Lower lobe of right lung (tissue), 2 donors: ENCODE measurements at places on chromosomes 7 and 10. TPM values are rescaled to one million over a fixed set of nuclear protein-coding genes. Genes with fewer than 3 reads are reported as not detected.

SFTPA1 gene
- total RNA-seq = 10,352 TPM

DNA sequence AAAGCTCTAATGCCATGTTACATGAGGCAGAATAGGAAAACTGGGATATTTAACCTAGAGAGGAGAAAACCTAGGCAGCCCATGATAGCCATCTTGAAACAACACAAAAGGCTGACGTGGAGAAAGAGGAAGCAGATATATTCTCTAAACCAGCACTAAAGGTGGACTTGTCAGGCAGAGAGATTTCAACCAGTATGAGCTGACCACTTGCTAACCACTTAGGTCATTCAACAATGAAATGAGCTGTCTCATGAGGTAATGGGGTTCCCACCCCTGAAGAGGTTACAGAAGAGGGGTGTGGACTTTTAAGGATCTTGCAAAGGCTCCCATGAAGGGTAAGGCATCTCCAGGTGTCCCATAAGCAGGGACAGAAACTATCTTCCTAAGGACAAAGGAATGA lies 26.8 kb upstream of the EGR2 start:
- DNase-seq = no peak
- no peaks in the 10 kb centered on the region for H3K4me1 ChIP-seq
- H3K27me3 ChIP-seq = no peaks in the 10 kb centered on the region

GRCh38 chr10:48685731-48686130 lies 1.1 kb downstream of the WDFY4 start:
- H3K4me3 ChIP-seq = peak overlapping the region; percentile 48
- H3K27me3 ChIP-seq = no peaks in the 10 kb centered on the region
- H3K4me1 ChIP-seq = no peaks in the 10 kb centered on the region
- H3K36me3 ChIP-seq = no peaks in the 10 kb centered on the region

DNA sequence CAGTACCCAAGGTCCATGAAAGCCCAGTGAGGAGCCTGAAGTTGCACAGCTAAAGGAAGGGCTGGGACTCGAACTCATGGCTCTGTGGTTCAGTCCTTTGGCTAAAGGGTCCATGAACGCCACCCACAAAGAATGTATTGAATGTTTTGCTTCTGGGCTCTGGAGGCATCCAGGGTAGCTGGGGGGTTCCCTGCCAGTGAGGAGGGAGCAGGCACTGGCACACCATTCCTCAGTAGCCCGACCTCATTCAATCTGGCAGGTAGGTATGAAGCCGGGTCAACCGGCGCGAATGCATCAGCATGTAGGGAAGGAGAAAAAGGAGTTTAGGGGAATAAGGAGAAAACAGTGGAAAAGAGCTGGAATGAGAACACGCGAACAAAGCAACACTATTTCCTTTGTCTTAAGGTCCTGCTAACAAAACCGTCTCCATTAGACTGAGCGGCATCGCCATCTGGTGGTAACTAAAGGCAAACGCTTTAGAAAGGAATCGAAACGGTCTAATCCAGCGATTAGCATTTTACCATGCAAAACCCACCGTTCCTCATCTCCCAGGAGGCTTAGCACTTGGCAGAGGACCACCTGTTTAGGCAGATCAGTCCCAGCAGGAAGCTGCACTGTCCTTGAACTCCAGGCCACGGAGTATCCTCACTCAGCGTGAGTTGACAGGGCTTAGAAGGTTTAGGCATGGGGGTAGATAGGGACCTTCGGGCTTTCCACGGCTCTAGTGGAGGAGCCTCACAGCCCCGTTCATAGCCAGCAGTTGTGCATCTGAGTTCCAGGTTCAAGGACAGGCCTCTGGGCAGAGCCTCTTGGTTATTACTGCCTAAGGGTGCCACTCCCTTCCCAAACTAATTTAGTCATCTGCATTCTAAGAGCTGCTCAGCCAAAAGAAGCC lies 122.8 kb downstream of the UBE2H start:
- H3K36me3 ChIP-seq = peaks cover 31% of the 10 kb centered on the region
- peaks cover 33% of the 10 kb centered on the region for H3K4me1 ChIP-seq
- H3K27me3 ChIP-seq = no peaks in the 10 kb centered on the region
- peak; percentile 58 for DNase-seq

DNA sequence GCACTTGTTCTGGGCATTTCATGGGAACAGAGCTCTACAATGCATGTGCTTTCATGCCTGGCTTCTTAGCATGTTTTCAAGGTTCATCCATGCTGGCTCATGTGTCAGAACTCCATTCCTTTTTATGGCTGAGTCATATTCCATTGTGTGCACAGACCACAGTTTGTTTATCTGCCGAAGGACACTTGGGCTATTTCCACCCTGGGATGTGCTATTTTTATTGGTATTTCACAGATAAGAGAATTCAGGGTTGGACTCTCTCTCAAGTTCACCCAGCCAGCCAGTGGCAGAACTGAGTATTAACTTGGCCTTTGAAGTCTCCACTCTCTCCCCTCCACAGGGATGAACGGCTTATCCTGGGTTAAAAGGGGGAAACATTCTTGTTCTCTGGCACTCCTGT lies 190.7 kb upstream of the GPR26 start:
- no peaks in the 10 kb centered on the region for H3K4me1 ChIP-seq
- no peak overlapping the region for H3K27ac ChIP-seq
- no peak for DNase-seq
- H3K4me3 ChIP-seq = no peak overlapping the region

- no peaks in the 10 kb centered on the region for H3K27me3 ChIP-seq
- no peaks in the 10 kb centered on the region for H3K4me1 ChIP-seq
- no peak for DNase-seq
- no peak overlapping the region for H3K4me3 ChIP-seq
- H3K36me3 ChIP-seq = no peaks in the 10 kb centered on the region
- H3K27ac ChIP-seq = no peak overlapping the region
Observed at GRCh38 chr10:107614939-107615685, 450.6 kb upstream of the SORCS1 start.

- no peak overlapping the region for H3K4me3 ChIP-seq
- no peak overlapping the region for H3K27ac ChIP-seq
- H3K27me3 ChIP-seq = no peaks in the 10 kb centered on the region
- no peak for DNase-seq
- H3K4me1 ChIP-seq = no peaks in the 10 kb centered on the region
Observed at GRCh38 chr7:13411636-13412035, 577.8 kb downstream of the ETV1 start.

GRCh38 chr7:158976849-158977593 lies 120.7 kb downstream of the DYNC2I1 start:
- no peaks in the 10 kb centered on the region for H3K27me3 ChIP-seq
- DNase-seq = peak; percentile 87
- peaks cover 7% of the 10 kb centered on the region for H3K4me1 ChIP-seq
- no peak overlapping the region for H3K27ac ChIP-seq

DNA sequence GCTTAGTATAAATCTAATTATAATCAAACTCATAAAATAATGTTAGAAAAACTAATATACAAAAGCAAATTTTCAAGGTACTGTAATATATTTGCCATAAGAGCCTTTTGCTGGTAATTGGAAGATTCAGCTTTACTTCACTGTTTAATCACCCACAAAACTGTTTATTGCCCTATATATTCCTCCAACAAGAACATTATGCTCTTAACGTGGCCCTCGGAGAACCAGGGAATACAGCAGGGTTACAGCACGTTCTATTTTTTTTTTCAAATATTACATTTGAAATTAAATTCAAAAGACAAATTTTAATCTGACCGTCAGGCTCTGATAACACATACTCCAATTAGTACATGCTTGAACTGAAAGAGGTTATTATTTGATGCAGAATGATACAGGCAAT lies 336.3 kb upstream of the LRRN3 start:
- no peak overlapping the region for H3K4me3 ChIP-seq
- H3K36me3 ChIP-seq = no peaks in the 10 kb centered on the region
- DNase-seq = no peak
- H3K4me1 ChIP-seq = no peaks in the 10 kb centered on the region
- H3K27ac ChIP-seq = no peak overlapping the region

GRCh38 chr10:58546137-58546536 lies 33.5 kb downstream of the BICC1 start:
- no peak overlapping the region for H3K4me3 ChIP-seq
- DNase-seq = no peak
- H3K27ac ChIP-seq = no peak overlapping the region
- H3K27me3 ChIP-seq = no peaks in the 10 kb centered on the region
- no peaks in the 10 kb centered on the region for H3K36me3 ChIP-seq

GET4 gene
- 31.7 TPM for total RNA-seq

GRCh38 chr7:130923365-130923764 lies 189.4 kb upstream of the KLF14 start:
- no peak overlapping the region for H3K4me3 ChIP-seq
- DNase-seq = no peak
- no peak overlapping the region for H3K27ac ChIP-seq
- no peaks in the 10 kb centered on the region for H3K27me3 ChIP-seq

- DNase-seq = no peak
- H3K4me3 ChIP-seq = no peak overlapping the region
- H3K4me1 ChIP-seq = no peaks in the 10 kb centered on the region
- no peak overlapping the region for H3K27ac ChIP-seq
- H3K36me3 ChIP-seq = no peaks in the 10 kb centered on the region
Observed at GRCh38 chr7:20270867-20271266, 53.7 kb upstream of the MACC1 start.

NIPSNAP2 gene
- 52.9 TPM for total RNA-seq

- H3K27ac ChIP-seq = no peak overlapping the region
- H3K4me1 ChIP-seq = no peaks in the 10 kb centered on the region
- no peaks in the 10 kb centered on the region for H3K36me3 ChIP-seq
- H3K27me3 ChIP-seq = no peaks in the 10 kb centered on the region
- no peak overlapping the region for H3K4me3 ChIP-seq
Observed at GRCh38 chr7:123499211-123499970, 35.0 kb downstream of the IQUB start.
